Thoracic aorta endothelial cell (primary cell): ENCODE measurements at places on chromosomes 4 and X. TPM values are rescaled to one million over a fixed set of nuclear protein-coding genes. Genes with fewer than 3 reads are reported as not detected.

The FRMPD4 gene
- total RNA-seq, result under 0.01 TPM in 1 of 2 replicates, not detected in the other

The HSD17B13 gene
- total RNA-seq, result 0.07 and 0.13 TPM in 2 replicates

The SSX2B gene
- total RNA-seq, result not detected in 2 replicates

The WNK3 gene
- 1.2 and 1.3 TPM in 2 replicates for total RNA-seq

The TCEAL5 gene
- total RNA-seq, result not detected in 2 replicates
